Left renal cortex interstitium (tissue), 4 donors: ENCODE measurements at places on chromosomes 13 and 19.

- no peak for DNase-seq
These were observed 58.5 kb downstream of the POSTN start for GRCh38 chr13:37539976-37540605.

DNA sequence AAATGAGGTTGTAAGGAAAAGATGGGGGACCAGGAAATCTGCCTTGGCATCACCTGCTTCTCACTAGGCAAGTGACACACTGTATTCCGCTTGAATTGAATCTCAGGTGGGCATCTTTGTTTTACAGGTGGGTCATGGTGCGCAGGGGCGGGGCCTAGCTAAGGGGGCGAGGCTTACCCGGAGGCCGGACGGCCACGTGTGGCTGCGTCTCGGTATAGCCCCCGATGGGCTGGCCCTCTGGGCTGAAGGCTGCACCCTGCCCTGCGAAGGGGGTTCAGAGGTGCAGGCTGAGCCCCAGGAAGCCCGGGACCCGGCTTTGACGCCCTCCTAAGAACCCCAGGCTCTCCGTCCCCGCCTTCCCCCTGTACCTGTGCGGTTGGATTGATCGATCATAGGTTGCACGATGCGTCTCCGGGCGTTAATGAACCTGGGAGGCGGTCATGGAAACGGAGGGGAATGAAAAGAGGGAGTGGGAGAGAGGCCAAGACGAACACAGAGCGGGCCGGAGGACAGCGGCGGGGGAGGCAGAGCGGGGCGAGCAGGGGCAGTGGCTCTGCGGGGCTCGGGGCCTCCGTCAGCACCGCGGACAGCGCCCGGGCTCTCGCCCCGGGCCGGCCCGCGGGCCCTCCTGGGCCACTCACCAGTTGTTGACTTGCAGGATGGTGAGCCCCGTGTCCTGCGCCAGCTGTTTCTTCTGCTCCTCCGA is 12.5 kb downstream of the MEIS3 start:
- no peak for DNase-seq

GRCh38 chr13:109148243-109148642 is 518.8 kb downstream of the MYO16 start:
- DNase-seq = no peak

GRCh38 chr13:113096745-113097305 is 8.8 kb upstream of the F7 start:
- no peak for DNase-seq

GRCh38 chr13:62110079-62110478 is 694.4 kb upstream of the PCDH20 start:
- no peak for DNase-seq

DNA sequence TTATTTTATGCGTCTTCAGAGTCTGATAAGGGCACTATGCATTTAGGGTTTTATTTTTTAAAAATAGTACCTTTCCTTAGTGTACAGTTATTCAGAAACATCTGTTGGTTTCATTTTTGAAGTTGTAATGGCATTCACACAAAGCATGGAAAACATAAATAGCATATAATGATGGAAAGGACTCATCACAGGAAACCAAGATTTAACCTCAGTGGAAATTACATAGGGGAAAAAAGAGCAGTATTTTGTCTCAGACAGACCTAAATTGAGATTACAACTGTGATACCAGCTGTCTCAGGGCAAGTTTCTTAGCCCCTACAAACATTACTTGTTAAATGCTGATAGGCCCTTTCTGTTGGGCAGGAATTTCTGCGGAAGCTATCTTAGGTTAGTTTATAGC is 57.2 kb downstream of the NHLRC3 start:
- DNase-seq = no peak

GRCh38 chr13:51590231-51590970 is 6.1 kb downstream of the WDFY2 start:
- DNase-seq = no peak

DNA sequence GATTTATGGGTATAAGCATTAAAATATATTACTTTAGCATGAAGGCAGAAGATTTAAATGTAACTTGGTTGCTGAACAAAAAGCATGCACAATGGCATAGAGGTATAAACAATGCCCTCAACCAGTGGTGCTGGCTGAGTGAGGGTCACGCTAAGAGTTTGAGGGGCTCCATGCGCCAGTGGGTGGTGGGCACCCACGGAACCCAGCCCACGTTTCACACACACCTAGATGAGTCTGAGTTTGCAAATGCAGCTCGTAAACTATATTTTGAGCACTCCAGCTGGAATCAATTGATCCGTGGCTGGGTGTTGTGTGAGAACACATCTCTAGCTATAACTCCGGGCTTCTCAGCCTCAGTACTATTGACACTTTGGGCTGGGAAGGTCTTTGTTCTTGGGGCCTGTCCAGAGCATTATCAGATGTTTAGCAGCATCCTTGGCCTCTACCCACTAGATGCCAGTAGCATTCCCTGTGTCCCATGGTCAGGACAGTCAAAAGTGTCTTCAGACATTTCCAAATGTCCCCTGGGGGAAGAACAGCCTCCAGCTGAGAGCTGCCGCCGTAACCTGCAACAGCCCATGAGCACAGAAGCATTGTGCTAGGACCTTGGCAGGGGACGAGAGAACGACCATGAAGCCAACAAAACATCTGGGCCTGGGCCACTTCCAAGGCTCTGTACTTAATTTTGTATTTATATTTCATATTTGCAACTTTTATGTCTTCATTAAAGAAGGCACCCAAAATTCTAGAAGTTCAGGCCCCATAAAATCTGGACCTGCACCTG is 108.1 kb upstream of the SOX1 start:
- DNase-seq = no peak

DNA sequence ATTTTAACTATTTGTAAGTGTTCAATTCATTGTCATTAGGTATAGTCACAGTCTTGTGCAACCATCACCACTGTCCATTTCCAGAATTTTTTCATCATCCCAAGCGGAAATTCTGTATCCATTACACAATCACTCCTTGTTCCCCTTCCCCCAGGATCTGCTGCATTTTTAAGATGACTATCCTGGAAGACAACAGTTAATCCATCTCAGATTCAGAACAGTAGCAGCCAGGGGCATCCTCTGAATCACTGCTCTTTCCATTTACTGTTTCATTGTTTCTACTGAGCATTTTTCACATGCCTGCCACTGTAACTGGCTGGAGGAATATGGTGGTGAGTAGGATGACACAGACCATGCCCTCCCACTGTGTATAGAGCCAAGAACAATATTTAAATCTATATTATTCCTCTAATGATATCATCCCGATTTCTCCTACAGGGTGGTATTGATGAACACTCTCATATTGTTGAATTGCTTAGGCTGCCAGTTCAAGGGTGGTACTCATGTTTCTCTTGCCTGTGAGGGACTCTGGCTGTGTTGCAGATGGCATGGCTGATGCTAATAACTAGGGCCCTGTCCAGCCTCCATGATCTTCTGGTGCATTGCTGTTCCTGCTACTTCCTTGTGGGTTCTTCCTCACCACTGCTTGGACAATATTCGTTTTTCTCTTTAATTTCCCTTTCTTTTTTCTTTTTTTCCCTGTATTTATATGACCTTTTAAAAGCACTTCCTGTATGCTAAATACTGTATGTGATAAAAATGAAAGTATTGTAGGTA is 59.0 kb downstream of the WDFY2 start:
- no peak for DNase-seq

DNA sequence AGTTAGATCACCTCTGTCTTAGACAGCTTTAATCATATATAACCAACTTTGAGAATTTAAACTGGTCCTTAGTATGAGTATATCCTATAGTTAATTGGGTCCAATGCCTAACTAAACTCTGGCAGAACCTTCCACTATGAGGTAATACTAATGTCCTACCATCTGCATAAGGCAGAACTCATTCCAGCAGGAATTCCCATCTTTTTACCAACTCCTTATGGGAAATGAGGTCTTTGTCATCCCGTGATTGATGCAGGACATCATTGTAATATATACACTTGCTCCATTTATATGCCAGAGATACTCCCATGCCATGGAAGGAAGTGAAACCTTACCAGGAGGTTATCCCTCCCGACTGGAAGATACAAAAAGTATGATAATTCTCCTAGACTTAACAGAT is 2.8 kb downstream of the KCTD4 start:
- no peak for DNase-seq

DNA sequence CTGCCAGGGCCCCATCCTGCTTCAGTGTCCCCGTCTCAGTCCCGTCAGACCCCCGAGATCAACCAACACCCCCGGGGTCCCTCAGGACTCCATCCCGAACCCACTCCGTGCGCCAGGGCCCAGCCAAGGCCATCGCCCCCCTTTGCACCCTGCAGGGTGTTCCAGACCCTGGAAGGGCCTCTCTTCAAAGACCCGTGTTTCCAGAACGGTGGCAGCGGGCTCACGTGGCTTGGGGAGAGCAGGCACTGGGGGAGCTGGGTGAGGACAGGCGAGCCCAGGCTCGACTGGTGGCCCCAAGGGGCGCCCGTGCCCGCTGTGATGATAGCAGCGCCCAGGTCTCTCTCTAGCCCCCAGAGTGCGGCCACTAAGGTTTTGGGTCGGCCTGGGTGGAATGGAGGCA is 1.4 kb downstream of the KASH5 start:
- DNase-seq = no peak

- DNase-seq = no peak
These were observed 752.8 kb upstream of the MIR17HG start for GRCh38 chr13:90594681-90595080.

DNA sequence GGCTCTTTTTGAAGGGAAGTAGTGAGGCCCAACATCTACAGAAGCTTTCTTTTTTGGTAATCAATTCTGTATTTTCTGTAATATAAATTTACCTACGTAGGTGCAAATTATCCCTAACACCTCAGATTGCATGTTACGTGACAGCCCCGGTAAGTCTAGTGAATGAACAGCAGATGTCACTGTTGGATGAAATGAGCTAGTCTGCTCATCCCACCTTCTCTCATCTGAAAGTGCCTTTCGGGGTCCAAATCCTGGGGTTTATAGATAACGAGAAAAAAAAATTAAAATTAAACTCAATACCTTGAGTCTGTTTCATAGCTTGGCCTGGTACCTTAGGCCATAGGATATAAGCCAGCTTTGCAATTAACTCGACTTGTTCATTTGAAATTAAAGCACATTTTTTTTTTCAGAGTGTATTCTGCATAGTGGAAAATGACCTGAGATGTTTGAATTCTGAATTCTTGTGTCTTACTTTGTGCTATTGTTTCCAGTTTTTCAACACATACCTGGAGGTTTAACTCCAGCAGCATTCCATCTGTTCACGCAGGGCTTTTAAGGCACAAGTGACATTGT is 548.2 kb downstream of the GPC5 start:
- DNase-seq = peak; percentile 1
